Heart left ventricle (tissue), 16 donors: ENCODE measurements at places on chromosomes 12 and 14. TPM values are rescaled to one million over a fixed set of nuclear protein-coding genes. Genes with fewer than 3 reads are reported as not detected.

The WNT5B gene
- total RNA-seq, result 2.6 TPM

The SAMD15 gene
- total RNA-seq, result not detected

The EID3 gene
- 0.44 TPM for total RNA-seq

The TEX52 gene
- total RNA-seq, result not detected

DNA sequence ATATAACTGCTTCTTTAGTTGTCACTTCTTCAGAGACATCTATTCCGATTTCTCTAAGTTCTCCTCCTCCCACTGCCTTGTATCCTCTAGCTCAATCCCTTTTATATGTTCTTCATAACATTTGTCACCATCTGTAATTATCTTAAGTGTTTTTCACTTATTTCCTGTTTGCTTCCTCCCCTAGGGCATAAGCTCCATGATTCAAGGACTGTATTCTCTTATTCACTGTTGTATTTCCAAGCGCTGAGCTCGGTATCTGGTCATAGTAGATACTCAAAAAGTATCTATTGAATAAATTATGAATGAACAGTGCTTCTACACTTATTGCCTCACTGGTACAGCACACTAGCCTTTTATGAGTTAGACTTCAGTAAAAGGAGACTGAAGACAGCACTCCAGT is 109.0 kb upstream of the TMPO start:
- DNase-seq, result no peak

GRCh38 chr12:123868791-123869190 is 103.8 kb downstream of the CCDC92 start:
- DNase-seq, result no peak
